Activated T-cell treated with anti-CD3 and anti-CD28 coated beads, Interleukin-2, amount 50 U/mL, for 72 hours (primary cell): ENCODE measurements at places on chromosomes 16 and 17.

DNA sequence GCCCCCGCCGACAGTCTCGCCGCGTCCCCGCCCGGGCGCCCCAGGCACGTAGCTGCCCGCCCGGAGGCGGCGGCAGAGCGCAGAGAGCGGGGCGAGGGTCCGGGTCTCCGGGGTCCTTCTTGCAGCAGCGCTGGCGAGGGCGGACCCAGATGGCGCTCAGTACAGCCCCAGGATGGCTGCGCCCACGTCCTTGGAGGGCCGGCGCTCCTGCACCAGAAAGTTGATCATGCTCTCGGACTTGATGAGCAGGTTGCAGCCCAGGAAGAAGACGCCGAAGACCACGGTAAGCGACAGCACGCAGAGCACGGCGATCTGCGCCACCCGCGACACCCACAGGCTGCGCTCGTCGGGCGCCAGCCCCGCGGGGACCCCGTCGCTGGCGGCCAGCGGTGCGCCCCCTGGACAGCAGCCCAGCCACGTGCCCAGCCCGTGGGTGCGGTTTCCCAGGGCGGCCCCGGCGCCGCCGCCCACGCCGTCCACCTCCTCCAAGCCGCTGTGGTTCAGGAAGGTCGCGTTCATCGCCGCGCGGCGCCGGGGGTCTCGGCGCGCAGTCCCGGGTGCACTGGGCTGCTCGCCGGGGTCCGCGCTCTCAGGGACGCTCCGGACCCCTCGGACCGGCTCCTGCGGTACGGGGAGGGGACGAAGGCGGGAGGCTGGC lies 435 bp downstream of the RPRML start:
- peak; percentile 16 for DNase-seq

DNA sequence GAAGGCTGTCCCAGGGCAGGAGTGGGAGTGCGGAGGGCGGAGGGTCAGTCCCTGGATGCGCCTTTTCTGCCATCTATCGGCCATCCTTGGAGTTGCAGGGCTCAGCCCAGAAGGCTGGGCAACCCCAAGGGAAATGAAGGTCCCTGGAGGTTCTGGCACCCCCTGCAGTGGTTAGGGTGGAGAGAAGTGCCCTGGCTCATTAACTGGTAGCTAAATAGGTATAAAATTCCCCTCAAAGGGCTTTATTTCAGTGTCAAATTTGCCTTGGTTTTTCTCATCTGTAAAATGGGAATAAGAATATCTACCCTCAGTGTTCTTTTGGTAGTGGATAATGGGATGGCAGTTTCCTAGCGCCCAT lies 22.4 kb downstream of the C17orf75 start:
- DNase-seq: peak; percentile 81

GRCh38 chr17:59683283-59683682 lies 23.9 kb downstream of the PTRH2 start:
- DNase-seq: no peak

DNA sequence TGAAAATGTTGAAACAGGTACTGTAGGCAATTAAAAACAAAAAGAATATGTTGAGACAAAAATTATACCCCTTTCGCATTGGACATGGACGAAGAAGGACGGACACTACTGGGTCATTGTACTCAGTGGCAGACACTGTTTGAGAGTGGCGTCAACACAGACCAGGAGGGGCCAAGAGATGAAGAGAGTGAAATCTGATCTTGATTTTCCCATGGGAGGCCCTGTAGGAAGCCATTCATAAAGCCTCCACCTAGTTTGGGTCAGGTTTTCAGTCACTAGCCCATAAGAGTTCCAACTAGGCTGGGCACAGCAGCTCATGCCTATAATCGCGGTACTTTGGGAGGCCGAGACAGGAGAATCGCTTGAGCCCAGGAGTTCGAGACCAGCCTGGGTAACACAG lies 23.6 kb upstream of the SMURF2 start:
- no peak for DNase-seq

DNA sequence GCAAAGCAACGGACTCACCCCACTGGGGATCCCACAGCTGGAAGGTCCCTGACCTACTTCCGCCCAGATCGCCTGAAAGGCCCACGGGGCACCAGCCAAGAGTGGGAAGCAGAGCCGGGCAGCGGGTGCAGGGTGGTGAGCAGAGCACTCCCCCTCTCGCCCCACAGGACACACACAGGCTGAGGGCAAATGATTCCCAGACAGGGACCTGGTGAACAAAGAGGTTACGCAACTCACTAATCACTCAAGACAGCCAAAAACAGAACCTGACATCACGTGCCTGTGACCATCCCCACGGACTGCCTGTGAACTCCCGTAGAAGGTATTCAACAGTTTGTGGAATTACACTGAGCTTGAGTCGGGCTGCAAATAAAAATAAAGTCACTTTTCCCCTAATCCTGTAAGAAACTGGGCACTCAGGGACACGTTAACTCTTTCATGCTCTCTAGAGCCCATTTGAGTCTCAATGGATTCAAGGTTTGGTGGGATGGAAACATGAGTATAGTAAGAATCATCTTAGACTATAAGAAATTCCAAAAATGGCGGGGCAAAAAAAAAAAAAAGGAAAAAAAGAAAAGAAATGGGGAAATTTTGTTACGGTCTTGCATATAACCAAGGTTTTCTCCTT lies 396.1 kb downstream of the SOX9 start:
- DNase-seq: no peak

GRCh38 chr16:81505011-81505661 lies 60.5 kb downstream of the CMIP start:
- DNase-seq: no peak

DNA sequence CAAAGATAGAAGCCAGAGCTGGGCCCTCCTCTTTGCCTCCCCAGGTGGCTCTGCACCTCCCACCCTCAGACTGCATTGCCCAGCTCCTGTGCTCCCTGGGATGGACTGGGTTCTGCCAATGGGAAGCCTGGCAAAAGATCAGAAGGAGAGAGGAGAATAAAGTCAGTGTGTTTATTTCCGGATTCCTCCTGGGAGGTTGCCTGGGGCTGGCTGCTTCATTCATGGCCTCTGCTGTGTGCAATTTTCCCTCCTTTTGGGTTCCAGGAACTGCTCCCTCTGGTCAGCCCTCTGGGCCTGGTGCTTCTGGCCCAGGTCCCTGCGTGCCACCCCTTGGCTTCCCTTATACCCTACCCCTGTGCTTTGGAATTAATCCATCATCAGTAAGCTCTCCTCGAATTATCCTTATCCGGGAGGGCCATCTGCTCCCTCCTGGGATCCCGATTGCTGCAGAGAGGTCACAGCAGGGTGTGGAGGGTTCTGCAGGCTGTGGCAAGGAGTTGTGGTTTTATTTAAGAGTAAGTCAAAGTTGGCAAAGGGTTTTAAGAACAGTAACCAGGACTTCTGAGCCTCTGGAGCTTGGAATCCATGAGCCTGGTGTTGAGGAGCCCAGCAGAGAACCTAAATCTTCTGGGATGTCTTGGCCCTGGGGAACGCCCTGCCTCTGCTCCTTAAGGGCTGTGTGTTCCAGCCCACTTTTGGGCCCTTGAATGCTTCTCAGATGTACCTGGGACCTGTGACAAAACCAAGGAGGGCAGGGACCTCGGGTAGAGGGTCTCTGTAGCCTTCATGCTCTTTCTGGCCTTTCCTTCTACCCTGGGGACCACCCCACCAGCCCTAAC lies 8.2 kb upstream of the MMP2 start:
- no peak for DNase-seq

DNA sequence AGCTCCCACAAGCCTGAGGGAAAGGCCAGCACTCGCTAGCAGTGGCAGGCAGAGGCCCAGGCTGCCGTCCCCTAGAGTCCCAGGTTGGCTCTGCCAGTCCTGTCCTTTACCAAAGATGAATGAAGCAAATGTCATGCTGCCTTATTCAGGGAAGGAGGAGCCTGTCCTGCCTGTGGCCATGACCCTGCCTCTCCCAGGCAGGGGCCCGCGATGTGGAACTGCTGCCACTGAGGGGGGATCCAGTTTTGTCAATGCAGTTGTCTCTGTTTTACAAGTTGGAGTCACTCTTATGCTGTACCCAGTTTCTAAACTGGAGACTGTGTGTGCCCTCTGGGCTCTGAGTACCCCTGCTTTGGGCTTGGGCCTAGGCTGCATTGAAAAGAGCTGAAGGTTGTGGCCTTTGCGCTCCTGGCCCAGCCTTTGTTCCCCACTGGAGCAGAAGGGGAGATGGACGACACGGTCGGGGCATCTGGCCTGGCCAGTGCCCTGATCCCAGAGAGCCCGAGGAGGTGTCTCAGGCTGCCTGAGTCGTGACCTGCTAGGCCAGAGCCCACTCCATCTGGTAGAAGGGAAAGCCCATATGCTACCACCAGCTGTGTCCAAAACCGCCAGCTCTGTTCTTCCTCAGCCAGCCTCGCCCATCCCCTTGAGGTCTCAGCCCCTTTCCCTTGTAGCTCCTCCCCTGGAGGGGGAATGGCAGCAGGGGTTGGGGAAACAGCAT lies 5.5 kb downstream of the LIMD2 start:
- no peak for DNase-seq

DNA sequence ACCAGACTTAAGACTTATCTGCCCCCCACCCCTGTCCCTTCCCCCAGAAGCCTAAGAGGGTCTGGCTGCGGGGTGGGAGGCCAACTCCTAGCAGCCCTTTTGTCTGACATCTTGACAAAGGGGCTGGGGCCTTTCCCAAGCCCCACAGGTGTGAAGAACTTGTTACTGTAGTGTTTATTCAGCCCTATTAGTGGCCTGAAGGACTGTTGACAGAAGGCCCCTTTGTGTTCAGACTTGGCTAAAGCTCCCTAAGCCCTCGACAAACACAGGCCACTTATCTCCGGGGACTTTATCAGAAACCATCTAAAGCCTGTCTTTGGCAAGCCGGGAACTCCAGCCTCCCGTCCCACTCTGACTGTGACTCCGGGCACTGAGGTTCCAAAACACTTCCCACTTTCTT lies 129.8 kb downstream of the NTN1 start:
- DNase-seq: no peak

DNA sequence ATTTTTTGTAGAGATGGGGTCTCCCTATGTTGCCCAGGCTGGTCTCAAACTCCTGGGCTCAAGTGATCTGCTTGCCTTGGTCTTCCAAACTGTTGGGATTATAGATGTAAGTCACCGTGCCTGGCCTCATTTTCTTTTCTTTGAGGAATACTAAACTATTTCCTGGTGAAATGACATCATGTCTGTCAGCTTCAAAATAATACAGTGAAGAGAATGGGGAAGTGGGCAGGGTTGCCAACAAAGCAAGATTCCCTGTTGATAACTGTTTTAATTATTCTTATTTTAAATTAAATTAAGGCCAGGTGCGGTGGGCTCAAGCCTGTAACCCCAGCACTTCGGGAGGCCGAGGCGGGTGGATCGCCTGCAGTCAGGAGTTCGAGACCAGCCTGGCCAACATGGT lies 21.1 kb downstream of the PIPOX start:
- DNase-seq: no peak

DNA sequence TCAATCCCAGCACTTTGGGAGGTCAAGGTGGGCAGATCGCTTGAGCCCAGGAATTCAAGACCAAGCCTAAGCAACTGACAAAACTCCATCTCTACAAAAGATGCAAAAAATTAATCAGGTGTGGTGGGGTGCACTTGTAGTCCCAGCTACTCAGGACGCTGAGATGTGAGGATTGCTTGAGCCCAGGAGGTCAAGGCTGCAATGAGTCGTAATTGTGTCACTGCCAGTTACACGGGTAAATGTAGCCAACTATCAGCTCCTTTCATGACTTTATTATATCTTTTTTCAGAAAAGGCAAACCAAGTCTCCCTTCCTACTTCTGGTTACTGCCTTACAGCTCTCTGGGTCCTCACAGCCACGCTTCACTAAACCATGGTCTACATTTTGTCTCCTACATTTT lies 4.0 kb downstream of the SDF2 start:
- DNase-seq: no peak

- no peak for DNase-seq
These were observed 3.1 kb upstream of the AP2B1 start for GRCh38 chr17:35584061-35584460.

- DNase-seq: no peak
These were observed 36.2 kb downstream of the SETD6 start for GRCh38 chr16:58551496-58551895.

DNA sequence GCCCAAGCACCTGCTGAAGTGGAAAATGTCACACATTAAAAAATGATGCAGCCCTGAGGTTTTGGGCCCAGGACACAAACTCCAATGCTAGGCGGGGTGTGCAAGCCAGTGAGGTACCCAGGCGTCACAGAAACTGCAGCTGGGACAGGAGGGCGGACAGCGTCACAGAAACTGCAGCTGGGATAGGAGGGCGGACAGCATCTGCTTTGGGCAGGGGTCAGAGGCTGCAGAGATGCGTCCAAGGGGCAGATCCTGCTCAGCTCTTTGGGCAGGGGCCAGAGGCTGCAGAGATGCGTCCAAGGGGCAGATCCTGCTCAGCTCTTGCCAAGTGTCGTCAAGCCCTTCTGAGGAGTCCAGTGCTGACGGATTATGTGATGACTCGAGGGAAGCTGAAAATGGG lies 43.9 kb upstream of the RCVRN start:
- DNase-seq: no peak

DNA sequence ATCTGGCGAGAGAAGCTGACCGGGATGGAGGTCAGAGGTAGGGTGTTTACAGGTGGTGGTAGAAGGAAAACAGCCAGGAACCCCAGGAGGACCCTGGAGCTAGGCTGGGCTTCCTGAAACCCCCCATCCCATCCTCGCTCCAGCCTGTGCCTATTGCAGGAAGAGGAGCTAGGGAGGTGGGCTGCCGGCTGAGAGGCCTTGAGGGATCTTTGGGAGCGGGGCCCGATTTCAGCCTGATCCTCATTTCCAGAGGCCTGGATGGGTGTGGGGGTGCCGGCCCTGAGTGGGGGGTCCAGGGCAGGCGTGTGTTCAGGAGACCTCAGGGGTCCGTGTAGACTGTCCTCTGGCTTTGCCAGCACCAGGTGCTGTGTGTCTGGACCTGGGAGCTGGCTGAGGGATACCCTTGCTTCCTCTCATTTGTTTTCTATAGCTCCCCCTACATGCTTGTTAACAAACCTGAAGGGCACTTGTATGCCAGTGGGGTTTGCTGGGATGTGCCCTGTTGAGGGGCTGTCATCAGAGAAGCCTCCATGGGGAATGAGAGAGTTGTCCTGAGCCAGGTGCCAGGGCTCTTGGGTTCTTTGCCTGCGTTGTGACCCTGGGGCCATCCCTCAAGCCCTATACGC lies 18.9 kb upstream of the RAP1GAP2 start:
- no peak for DNase-seq

- DNase-seq: no peak
These were observed 11.7 kb downstream of the GCGR start for GRCh38 chr17:81815646-81815986.

- no peak for DNase-seq
These were observed 70.7 kb upstream of the MED13 start for GRCh38 chr17:62135742-62136141.

- no peak for DNase-seq
These were observed 9.9 kb downstream of the LGALS3BP start for GRCh38 chr17:78969865-78970264.

- DNase-seq: no peak
These were observed 8.9 kb downstream of the NSMCE1 start for GRCh38 chr16:27259710-27260109.

- no peak for DNase-seq
These were observed 6.5 kb downstream of the CD300A start for GRCh38 chr17:74472890-74473289.
